ENCODE measurements at places on chromosomes 11 and 22. TPM values are rescaled to one million over a fixed set of nuclear protein-coding genes. Genes with fewer than 3 reads are reported as not detected.

Gene SLN
- not detected for total RNA-seq

Gene TMEM121B
- not detected for total RNA-seq

Gene PLA2G6
- 17.7 TPM for total RNA-seq

Gene GLYATL1
- total RNA-seq = 0.32 TPM

Gene C11orf91
- total RNA-seq = not detected

Gene RIC3
- not detected for total RNA-seq

Gene BDNF
- total RNA-seq = 33.3 TPM

Gene BBOX1
- under 0.01 TPM for total RNA-seq

Gene TSPAN32
- total RNA-seq = 2.1 TPM
